ENCODE measurements at places on chromosomes 2 and 18. TPM values are rescaled to one million over a fixed set of nuclear protein-coding genes. Genes with fewer than 3 reads are reported as not detected.
A peak's percentile ranks its signal among the peaks of the same experiment; 100 is the strongest.

TRMT61B gene
- 14.6 TPM for total RNA-seq

DNA sequence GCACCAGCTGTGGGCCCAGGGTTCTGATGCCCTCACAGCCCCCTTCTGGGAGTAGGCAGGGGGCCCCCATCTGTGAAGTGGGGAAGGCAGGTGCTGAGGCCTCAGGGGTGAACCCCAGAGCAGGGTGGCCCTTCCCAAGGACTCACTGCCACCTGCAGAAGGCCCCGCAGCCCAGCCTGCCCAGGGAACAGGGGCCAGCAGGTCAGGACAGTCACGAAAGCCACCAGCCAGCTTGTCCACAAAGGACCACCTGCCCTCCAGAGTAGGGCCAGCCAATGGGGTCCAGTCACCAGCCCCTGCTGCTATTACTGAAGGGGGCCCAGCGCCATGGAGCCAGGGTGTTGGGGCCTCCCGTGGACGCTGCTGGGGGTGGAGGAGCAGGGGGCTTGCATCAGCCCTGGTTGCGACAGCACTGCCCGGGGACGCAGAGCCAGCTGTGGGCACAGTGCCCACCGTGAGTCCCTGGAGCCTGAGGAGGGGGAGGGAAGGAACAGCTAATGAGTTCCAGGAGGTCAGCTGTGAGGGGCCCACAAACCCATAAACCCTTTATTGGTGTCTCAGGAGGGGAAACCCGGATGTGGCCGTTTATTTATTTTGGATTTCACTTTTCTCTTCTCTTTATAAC, 11.5 kb upstream of the SNED1 start:
- H3K27me3 ChIP-seq, result no peaks in the 10 kb centered on the region
- no peak overlapping the region for H3K27ac ChIP-seq
- H3K4me3 ChIP-seq, result no peak overlapping the region

GRCh38 chr2:60707750-60708371, 48.2 kb upstream of the PAPOLG start:
- H3K4me3 ChIP-seq, result no peak overlapping the region
- no peak overlapping the region for H3K27ac ChIP-seq
- H3K4me1 ChIP-seq, result no peaks in the 10 kb centered on the region
- H3K36me3 ChIP-seq, result no peaks in the 10 kb centered on the region
- no peak for DNase-seq
- no peaks in the 10 kb centered on the region for H3K27me3 ChIP-seq

GRCh38 chr18:24322584-24323136, 75.0 kb downstream of the OSBPL1A start:
- no peak overlapping the region for H3K4me3 ChIP-seq
- H3K27me3 ChIP-seq, result no peaks in the 10 kb centered on the region
- no peak for DNase-seq
- H3K27ac ChIP-seq, result no peak overlapping the region
- peaks cover 5% of the 10 kb centered on the region for H3K4me1 ChIP-seq

GRCh38 chr18:44898498-44898897, 217.8 kb downstream of the SETBP1 start:
- no peak overlapping the region for H3K27ac ChIP-seq
- H3K36me3 ChIP-seq, result no peaks in the 10 kb centered on the region
- no peak overlapping the region for H3K4me3 ChIP-seq
- H3K27me3 ChIP-seq, result no peaks in the 10 kb centered on the region
- H3K4me1 ChIP-seq, result peaks cover 24% of the 10 kb centered on the region
- DNase-seq, result no peak

GRCh38 chr2:95056461-95057459, 31.3 kb downstream of the MAL start:
- no peak overlapping the region for H3K27ac ChIP-seq
- H3K4me3 ChIP-seq, result no peak overlapping the region
- no peak for DNase-seq
- no peaks in the 10 kb centered on the region for H3K36me3 ChIP-seq
- H3K27me3 ChIP-seq, result no peaks in the 10 kb centered on the region

GRCh38 chr2:118122594-118123281, 34.5 kb downstream of the INSIG2 start:
- H3K4me1 ChIP-seq, result peaks cover 18% of the 10 kb centered on the region
- no peak for DNase-seq
- H3K36me3 ChIP-seq, result no peaks in the 10 kb centered on the region
- no peak overlapping the region for H3K4me3 ChIP-seq

ATP9B gene
- 26.2 TPM for total RNA-seq

DNA sequence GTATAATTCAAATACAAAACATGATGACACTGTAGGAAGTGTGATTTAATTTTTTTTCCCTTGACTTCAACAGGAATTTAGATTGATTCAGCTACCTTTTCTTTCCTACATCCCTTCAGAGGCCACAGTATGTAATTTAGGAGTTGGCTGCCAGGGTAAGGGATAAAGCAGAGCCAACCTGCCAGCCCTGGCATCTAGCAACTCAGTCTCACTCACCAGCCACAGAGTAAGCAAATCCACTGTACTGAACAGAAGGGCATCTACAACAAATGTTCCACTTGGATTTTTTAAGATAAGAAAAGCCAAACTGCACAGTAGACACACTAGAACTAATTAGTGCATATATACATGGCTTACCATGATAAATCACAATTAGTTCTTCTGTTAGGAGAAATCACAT, 54.3 kb upstream of the PEX13 start:
- no peaks in the 10 kb centered on the region for H3K27me3 ChIP-seq
- no peak for DNase-seq
- peaks cover 7% of the 10 kb centered on the region for H3K36me3 ChIP-seq

PAIP2B gene
- 11.2 TPM for total RNA-seq

DNA sequence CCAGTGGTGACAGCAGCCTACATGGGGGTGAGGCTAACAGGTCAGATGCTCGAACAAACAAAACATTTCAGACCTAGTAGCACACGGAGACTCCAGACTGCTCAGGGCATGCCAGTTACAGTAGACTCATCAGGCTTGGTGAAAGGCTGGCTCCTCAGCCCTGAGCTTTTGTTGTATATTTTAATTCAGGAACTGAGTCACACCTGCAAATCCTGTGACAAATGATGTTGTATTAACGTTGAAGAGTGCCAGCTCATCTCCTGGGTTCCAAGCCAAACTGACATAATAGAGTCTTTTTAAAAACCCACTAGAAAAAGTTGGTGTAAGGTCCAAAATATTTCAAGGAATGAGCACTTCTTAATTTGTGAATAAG, 65.3 kb downstream of the C1D start:
- no peak overlapping the region for H3K4me3 ChIP-seq
- H3K27me3 ChIP-seq, result no peaks in the 10 kb centered on the region
- no peaks in the 10 kb centered on the region for H3K36me3 ChIP-seq
- DNase-seq, result no peak

DNA sequence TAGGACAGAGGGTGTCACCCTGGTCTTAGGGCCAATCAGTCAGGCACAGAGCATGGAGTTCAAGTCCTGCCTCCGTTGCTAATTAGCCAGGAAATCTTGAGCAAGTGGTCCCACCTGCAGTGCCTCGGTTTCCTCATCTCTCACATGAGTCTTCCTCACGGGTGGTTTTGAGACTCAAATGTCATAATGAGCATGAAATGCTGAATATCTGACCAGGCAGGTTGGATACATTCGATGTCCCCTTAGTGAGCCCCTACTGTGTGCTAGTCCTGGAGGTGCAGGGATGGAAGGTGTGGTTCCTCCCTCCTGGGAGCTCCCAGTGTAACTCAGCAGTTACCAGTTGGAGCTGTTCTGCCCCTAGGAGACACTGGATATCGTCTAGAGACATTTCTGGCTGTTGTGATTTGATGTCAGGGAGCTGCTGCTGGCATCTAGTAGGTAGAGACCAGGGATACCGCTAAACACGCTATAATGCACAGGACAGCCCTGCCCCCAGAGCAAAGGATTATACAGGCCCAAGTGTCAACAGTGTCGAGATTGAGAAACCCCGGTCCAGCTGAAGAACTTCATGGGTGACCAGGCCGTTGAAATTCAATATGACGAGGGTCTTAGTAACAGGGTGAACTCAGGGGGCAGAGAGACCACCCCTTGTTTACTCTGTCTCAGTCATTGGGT, 118.5 kb upstream of the TWIST2 start:
- H3K27ac ChIP-seq, result peak overlapping the region; percentile 95
- peak; percentile 92 for DNase-seq
- no peaks in the 10 kb centered on the region for H3K27me3 ChIP-seq
- H3K36me3 ChIP-seq, result no peaks in the 10 kb centered on the region
- peaks cover 62% of the 10 kb centered on the region for H3K4me1 ChIP-seq
- H3K4me3 ChIP-seq, result peak overlapping the region; percentile 2

DSEL gene
- 9.2 TPM for total RNA-seq

CNTNAP5 gene
- 0.17 TPM for total RNA-seq

FN1 gene
- total RNA-seq, result 4,873 TPM

- no peak overlapping the region for H3K27ac ChIP-seq
- H3K27me3 ChIP-seq, result no peaks in the 10 kb centered on the region
- no peak for DNase-seq
- no peaks in the 10 kb centered on the region for H3K36me3 ChIP-seq
Observed at GRCh38 chr2:123453046-123453700, 571.9 kb upstream of the CNTNAP5 start.

GRCh38 chr18:3500016-3500415, 50.0 kb downstream of the TGIF1 start:
- peaks cover 17% of the 10 kb centered on the region for H3K4me1 ChIP-seq
- DNase-seq, result no peak
- H3K4me3 ChIP-seq, result no peak overlapping the region
- H3K27me3 ChIP-seq, result no peaks in the 10 kb centered on the region

WNT10A gene
- total RNA-seq, result not detected

DNA sequence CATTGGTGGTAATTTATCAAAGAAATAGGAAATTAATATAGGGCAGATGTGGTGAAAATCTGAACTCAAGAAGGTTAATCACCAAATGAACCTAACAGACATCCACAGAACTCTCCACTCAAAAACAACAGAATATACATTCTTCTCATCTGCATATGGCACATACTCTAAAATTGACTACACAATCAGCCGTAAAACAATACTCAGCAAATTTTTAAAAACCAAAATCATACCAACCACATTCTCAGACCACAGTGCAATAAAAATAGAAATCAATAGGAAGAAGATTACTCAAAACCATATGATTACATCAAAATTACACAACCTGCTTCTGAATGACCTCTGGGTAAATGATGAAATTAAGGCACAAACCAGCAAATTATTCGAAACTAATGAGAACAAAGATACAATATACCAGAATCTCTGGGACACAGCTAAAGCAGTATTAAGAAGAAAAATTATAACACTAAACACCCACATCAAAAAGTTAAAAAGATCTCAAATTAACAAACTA, 31.0 kb downstream of the RBM43 start:
- no peak overlapping the region for H3K4me3 ChIP-seq
- no peaks in the 10 kb centered on the region for H3K36me3 ChIP-seq
- H3K27me3 ChIP-seq, result no peaks in the 10 kb centered on the region
- H3K27ac ChIP-seq, result no peak overlapping the region
- no peaks in the 10 kb centered on the region for H3K4me1 ChIP-seq
- no peak for DNase-seq

DNA sequence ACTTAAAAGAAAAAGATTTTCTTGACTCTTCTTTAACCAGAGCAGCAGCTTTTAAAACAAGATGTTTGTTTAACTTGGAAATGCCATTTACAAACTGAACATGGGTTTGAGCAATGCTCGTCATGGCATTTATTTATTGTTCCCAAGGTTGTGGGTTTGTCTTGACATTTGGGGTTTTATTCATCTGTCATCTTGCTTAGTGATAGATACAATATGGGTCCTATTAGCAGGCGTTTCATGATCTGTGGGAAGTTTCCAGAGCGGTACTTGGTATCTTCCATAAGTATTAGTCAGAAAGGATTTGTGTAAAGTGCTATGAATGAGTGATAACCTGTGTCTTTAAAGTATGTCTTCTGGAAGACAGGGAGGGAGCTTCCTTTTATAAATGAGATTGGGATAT, 29.9 kb upstream of the MGAT5 start:
- no peak for DNase-seq
- no peak overlapping the region for H3K4me3 ChIP-seq
- no peaks in the 10 kb centered on the region for H3K27me3 ChIP-seq
- no peaks in the 10 kb centered on the region for H3K36me3 ChIP-seq

Measured in esophagus muscularis mucosa (tissue), 4 donors.